ENCODE measurements at places on chromosomes 7 and 10. TPM values are rescaled to one million over a fixed set of nuclear protein-coding genes. Genes with fewer than 3 reads are reported as not detected.

DNA sequence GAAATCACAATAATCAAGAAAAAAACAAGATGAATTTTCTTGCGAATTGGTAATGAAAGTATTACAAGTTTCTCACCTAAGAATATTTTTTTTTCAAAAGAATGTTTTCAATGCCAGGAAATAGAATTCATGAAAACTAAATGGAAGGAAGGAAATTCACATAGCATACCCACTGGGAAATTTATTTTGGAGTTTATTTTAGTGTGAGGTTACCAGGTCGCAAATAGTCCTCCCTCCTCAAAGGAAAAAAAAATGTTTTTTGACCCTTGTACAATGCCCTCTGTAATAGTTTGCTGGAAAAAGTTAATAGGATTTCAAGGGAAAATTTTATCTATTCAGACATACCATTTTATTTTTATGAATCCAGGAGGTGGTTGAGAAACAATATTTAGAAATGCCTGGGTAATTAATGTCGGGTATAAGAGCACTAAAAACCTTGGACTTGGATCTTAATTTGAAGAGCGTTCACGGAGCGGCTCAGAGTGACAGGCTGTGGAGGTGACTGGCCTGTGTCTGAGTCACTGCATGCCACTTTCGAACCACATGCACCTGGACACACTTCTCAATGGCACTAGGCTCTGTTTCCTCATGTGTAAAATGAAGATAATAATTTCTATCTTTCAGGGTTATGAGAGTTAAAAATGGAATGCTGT lies 28.2 kb downstream of the CUBN start:
- no peak overlapping the region for H3K27ac ChIP-seq
- H3K36me3 ChIP-seq: no peaks in the 10 kb centered on the region
- DNase-seq: no peak
- H3K4me3 ChIP-seq: no peak overlapping the region
- H3K4me1 ChIP-seq: no peaks in the 10 kb centered on the region
- no peaks in the 10 kb centered on the region for H3K27me3 ChIP-seq

- no peaks in the 10 kb centered on the region for H3K36me3 ChIP-seq
- H3K4me3 ChIP-seq: no peak overlapping the region
- no peak overlapping the region for H3K27ac ChIP-seq
- no peaks in the 10 kb centered on the region for H3K27me3 ChIP-seq
- no peaks in the 10 kb centered on the region for H3K4me1 ChIP-seq
Observed at GRCh38 chr7:4225881-4226523, 456.1 kb upstream of the FOXK1 start.

- no peaks in the 10 kb centered on the region for H3K27me3 ChIP-seq
- peaks cover 12% of the 10 kb centered on the region for H3K36me3 ChIP-seq
- peaks cover 7% of the 10 kb centered on the region for H3K4me1 ChIP-seq
- no peak overlapping the region for H3K27ac ChIP-seq
Observed at GRCh38 chr10:96341219-96342182, 17.3 kb downstream of the OPALIN start.

DNA sequence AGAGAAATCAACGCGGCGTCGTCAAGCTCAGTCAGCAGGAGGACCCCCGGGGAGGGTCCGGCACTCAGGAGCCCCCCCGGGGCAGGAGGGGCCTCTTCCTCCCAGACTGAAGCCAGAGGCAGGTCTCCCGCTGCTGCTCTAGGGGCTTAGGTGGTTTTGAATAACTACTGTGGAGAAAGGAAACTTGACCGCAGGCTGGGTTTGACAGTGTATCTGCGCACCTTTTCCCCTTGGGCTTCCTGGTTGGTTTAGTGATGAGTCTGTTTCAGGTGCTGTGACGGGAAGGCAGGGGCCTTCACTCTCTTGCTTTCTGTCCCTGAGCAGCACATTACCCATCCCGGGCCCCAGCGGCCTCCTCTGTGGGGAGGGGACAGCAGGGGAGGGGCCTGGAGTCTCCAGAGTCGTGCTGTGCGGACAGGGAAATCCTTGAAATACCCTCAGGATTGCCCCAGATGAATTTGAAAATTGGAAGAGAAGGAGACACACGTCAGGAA lies 262.2 kb downstream of the ADARB2 start:
- H3K4me1 ChIP-seq: no peaks in the 10 kb centered on the region
- no peaks in the 10 kb centered on the region for H3K27me3 ChIP-seq
- no peak overlapping the region for H3K27ac ChIP-seq

GRCh38 chr7:75740846-75741497 lies 2.2 kb upstream of the HIP1 start:
- H3K4me1 ChIP-seq: peaks cover 9% of the 10 kb centered on the region
- peak; percentile 51 for DNase-seq
- no peaks in the 10 kb centered on the region for H3K27me3 ChIP-seq
- no peaks in the 10 kb centered on the region for H3K36me3 ChIP-seq

DNA sequence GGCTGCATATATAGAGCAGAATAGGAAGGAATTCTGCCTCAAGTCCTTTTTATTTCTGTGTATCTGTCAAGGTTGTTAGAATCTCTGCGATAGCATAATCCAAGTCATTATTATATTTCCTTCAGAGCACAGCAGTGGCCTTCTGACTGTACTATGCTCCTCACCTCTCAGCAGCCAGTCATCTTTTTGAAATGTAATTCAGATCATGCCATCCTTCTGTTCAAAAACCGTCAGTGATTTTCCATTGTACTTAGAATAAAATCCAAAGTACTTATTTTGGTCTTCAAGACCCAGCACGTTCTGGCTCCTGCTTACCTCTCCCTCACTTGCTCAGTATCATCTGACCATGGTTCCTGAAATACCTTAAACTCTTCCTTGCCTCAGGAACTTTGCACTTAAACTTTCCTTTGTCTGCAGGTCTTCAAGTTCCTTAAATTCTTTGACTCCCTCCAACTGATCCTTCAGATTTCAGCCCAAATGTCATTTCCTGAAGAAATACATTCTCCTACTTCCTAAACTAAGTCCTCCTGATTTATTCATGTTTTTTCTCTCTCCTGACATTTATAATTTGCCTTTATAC lies 112.4 kb downstream of the ST7 start:
- H3K4me3 ChIP-seq: no peak overlapping the region
- no peak for DNase-seq
- peaks cover 4% of the 10 kb centered on the region for H3K4me1 ChIP-seq
- no peaks in the 10 kb centered on the region for H3K27me3 ChIP-seq
- H3K36me3 ChIP-seq: no peaks in the 10 kb centered on the region

DNA sequence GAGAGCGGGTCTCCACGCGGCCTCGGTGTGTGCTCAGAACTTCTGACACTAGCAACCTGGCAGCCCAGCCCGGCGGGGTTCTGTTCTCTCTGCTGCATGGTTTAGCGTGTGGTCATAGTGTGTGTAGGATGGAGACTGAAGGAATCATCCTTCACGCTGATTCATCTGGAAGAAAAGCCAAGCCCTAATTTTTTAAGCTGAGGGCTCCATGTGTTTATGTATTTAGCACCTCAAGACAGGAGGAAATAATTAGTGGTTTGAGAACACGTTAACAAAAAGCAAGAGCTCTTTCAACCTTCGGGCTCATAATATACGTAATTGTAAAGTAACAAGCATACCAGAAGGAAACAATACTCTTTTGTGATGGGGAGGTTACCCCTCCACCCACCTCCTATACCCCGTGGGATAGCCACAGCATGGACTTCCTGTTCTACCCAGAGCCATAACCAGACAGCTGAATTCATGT lies 504.6 kb upstream of the MKI67 start:
- no peak for DNase-seq
- H3K36me3 ChIP-seq: peaks cover 3% of the 10 kb centered on the region
- H3K4me3 ChIP-seq: no peak overlapping the region
- H3K27ac ChIP-seq: no peak overlapping the region
- no peaks in the 10 kb centered on the region for H3K27me3 ChIP-seq

HSPA12A gene
- total RNA-seq: 3.2 TPM

PTPN20 gene
- total RNA-seq: not detected

- H3K4me1 ChIP-seq: peaks cover 8% of the 10 kb centered on the region
- H3K27ac ChIP-seq: peak overlapping the region; percentile 37
- peak; percentile 74 for DNase-seq
- H3K36me3 ChIP-seq: no peaks in the 10 kb centered on the region
- no peaks in the 10 kb centered on the region for H3K27me3 ChIP-seq
- H3K4me3 ChIP-seq: peak overlapping the region; percentile 37
Observed at GRCh38 chr7:123643495-123644441, 11.9 kb upstream of the LMOD2 start.

- DNase-seq: no peak
- no peaks in the 10 kb centered on the region for H3K4me1 ChIP-seq
- H3K4me3 ChIP-seq: no peak overlapping the region
- peaks cover 40% of the 10 kb centered on the region for H3K36me3 ChIP-seq
- H3K27ac ChIP-seq: no peak overlapping the region
- H3K27me3 ChIP-seq: no peaks in the 10 kb centered on the region
Observed at GRCh38 chr10:133189256-133189655, 29.2 kb downstream of the KNDC1 start.

DNA sequence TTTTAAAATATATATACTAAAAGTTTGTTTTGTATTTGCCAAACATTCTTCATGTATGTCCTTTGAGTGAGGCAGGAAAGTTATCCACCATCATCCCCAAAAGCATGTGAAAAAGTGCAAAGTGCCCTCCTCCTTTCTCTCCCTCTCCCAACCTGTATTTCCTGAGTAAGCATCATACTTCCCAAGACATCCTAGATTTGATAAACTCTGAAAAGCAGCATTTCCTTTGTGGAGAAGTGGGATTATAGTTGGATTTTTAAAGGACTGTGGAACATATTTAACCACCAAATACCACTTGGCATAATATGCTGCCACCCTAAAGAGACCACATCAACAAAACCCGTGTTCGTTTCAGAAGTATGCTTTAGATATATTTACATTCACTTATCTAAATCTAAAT lies 36.9 kb downstream of the NET1 start:
- H3K4me3 ChIP-seq: no peak overlapping the region
- H3K27ac ChIP-seq: no peak overlapping the region
- no peak for DNase-seq
- peaks cover 28% of the 10 kb centered on the region for H3K36me3 ChIP-seq
- no peaks in the 10 kb centered on the region for H3K27me3 ChIP-seq

LRRC27 gene
- 2.7 TPM for total RNA-seq
